Nucleus accumbens (tissue), 56 donors: ENCODE measurements at places on chromosomes 13 and 19.

DNA sequence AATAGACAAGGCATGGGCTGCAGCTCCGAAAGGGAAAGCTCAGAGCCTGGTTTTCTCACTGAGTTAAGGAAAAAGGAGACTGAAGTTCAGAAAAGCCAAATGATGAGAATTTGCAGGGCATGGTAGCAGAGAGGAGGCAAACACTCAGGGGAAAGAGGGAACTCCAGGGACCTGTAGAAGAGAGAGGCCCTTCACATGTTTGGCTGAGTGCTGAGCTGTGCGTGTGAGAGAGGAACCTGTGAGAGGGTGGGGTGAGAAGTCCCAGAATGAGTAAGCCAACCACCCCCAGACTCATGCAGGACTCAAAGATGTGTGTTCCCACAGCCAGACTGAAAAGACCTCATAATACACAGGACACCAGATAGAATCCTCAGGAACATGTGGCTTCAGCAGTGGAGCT lies 2.8 kb upstream of the CRYL1 start:
- DNase-seq, result no peak

- no peak for DNase-seq
Measured at GRCh38 chr13:75061909-75062308, 420.1 kb downstream of the TBC1D4 start.

DNA sequence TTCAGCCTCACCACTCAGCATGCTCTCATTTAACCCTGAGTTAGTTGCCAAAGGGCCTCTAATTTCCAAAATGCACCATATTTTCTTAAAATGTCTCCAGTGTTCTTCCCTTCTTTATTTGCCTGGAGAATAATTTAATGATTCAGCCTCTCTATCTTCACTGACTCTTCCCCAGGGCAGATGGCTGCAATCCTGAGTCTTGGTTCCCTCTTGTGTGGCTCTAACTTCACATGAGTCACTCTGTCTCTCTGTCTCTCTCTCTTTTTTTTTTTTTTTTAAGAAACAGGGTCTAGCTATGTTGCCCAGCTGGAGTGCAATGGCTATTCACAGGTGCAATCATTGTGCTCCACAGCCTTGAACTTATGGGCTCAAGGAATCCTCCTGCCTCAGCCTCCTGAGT lies 251.4 kb downstream of the VWA8 start:
- DNase-seq, result no peak

DNA sequence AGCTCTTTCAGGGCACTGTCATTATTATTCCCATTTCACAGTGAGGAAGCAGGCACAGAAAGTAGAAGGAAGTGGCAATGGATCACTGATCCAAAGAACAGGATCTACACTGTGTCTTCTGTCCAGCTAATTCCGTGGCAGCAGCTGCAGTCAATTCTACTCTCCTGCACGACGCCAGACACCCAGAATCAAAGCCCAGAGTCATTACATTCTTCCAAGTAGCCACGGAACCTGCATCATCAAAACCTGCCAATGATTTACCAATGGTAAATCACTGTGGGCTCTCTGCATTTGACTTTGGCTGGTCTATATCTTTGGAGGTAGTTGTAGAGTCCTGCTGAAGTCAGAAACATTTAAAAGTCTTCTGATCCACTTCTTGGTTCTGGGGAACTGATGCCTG lies 767.7 kb downstream of the LIG4 start:
- no peak for DNase-seq

GRCh38 chr13:111852725-111853518 lies 214.0 kb upstream of the SOX1 start:
- no peak for DNase-seq

DNA sequence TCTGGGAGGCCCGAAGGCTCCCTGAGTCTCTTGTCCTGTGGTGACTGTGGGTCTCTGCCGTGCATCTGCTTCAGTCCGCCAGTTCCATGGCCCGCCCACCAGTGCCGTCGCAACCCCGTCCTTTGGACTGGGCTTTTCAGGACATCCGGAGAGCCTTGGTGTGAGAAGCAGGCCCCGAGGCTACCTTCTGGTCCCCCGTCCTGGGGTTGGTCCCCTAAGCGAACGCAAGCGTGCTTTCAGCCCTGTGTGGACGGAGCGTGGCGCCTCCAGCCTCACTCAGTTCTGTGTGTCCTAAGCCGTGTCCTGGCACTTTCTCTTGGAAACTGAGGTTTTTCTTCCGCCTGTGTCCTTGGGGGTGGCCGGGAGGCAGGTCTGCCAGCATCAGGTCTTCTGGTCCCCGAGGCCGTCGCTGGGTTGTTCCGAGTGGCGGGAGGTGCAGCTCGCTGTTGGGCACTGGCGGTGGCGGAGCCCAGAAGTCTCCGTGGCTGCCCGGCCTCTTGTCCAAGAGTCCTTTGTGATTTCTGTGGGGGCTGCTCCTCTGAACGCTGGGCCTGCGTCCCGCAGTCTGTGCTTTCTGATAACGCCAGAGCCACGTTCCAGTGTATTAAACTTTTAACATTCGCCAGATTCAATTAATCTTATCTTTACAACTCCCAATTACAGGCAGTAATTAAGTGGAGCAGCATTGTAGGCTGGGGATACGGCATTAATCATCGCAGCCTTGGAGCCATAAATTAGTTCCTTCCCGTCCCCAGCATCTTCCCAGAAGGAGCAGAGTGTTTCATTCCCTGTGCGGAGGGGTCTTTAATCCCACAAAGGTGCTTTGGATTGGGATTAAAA lies 99.5 kb downstream of the KDM4B start:
- DNase-seq, result no peak

GRCh38 chr19:38944981-38945506 lies 14.3 kb downstream of the MRPS12 start:
- no peak for DNase-seq

- no peak for DNase-seq
Measured at GRCh38 chr13:42355092-42355485, 83.1 kb downstream of the AKAP11 start.
